ENCODE measurements at places on chromosomes 5 and 9. TPM values are rescaled to one million over a fixed set of nuclear protein-coding genes. Genes with fewer than 3 reads are reported as not detected.

DNA sequence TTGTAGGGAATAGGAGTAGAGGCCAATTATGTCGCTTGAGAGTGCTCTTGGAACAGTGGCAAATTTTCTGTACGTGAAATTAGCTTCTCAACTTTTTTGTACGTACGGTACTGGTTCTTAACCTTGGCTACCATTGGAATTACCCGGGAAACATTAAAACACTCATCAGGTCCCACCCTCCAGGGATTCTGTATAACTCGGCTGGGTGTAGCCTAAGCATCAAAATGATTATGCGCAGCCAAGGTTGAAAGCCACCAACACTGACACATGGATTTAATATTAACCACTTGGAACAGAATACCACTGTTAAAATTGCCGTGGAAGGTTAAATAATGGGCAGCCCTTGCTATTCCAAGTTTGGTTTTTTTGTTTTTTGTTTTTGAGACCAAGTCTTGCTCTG is 17.4 kb downstream of the DNAJA1 start:
- no peak for DNase-seq

The ARL14EPL gene
- not detected for total RNA-seq

GRCh38 chr9:131148966-131149687 is 23.7 kb downstream of the NUP214 start:
- DNase-seq: no peak

DNA sequence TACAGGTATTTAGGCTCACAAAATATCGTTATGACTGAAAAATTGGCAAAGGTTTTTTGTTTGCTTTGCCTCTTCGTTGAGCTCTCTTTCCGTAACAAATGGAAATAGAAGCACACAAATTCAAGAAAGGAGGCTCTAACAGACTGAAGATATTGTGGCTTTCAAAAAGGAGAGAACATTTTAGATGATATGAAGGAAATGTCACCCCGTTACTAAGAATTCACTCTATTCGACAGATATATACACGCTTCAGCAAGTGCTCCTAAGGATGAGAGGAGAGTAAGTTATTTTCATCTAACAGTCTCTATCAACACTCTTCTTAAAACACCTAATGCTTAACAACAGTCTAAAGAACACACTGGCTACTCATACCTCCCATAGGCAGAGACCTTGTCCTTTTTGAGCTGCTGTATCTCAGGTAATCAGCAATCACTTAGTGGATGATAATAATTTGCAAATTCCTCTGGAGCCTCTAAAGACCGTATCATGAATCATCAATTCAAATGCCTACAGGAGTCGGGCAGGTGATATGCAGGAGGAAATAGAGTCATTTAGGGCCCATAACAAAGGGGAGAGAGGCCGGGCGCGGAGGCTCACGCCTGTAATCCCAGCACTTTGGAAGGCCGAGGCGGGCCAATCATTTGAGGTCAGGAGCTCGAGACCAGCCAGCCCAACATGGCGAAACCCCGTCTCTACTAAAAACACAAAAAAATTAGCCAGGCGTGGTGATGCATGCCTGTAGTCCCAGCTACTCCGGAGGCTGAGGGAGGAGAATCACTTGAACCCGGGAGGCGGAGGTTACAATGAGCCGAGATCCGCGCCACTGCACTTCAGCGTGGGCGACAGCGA is 1.4 kb upstream of the HSDL2 start:
- no peak for DNase-seq

DNA sequence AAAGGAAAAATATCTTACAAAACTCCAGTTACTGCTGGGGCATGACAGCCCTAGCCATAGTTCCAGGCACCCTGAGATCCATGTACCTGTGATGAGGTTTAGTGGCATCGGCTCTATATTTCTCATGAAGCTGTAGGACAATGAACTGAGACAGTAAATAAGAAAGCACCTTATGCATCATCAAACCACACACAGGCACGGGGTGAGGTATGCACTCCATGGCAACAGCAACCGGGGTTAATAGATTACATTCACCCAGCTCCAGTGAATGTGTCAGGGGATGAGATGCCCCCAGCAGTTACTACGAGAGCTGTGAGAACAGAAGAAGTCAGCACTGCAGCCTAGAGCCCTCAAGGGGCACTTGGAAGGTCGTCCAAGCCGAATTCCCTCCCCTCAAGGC is 162.0 kb upstream of the S1PR3 start:
- no peak for DNase-seq

The TMC1 gene
- total RNA-seq: 0.82 TPM

The SLC36A2 gene
- total RNA-seq: not detected

GRCh38 chr5:133839721-133840120 is 128.7 kb downstream of the C5orf15 start:
- DNase-seq: no peak

DNA sequence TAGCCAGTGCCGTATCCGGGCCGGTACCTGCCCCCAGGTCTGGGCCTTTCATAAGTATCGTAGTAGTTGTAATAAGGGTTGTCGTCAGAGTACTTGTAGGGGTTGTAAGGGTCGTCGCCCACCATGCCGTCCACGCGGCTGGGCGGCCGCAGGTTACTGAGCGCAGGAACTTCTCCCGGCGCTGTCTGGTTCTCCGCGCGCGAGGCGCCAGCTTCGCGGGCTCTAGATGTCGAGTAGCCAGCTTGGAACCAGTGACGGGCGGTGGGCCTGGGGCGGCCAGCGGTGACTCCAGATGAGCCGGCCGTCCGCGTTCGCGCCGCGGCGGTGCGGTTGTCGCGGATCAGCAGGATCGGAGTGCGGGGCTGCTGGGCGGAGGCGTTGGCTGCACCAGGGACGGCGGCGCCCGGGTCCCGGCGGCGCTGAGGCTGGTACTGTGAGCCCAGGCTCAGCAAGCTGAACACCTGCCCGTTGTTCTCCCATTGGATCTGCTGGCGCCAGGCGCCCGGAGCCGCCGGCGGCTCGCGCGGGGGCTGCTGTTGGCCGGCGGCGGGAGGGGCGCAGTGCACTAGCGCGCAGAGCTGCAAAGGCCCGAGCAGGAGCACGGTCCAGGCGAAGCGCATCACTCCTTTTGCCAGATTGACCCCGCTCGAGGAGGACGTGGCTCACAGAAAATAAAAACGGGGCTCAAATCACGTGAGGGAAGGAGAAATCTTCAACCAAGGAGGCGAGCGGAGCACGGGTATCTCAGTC is 518 bp downstream of the LOX start:
- no peak for DNase-seq
